ENCODE measurements at places on chromosomes 11 and 22.

DNA sequence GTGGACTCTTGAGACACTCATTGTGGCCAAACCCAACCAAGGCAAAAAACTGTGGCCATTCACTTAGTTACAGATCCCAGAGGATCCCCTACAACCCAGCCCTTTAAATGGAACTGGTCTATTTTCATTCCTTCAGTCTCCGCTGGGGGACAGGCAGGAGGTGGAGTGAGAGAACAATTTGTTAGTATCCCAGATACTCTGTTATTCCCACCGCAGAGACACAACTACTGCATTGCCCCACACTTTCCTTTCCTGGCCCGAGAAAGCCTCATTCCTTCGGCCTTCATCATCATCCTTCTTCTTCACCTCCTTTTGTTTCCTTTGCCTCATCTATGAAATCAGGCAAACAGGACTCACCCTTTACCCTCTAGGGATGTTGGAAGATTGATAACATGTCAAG is 191.1 kb downstream of the NTM start:
- DNase-seq = no peak

DNA sequence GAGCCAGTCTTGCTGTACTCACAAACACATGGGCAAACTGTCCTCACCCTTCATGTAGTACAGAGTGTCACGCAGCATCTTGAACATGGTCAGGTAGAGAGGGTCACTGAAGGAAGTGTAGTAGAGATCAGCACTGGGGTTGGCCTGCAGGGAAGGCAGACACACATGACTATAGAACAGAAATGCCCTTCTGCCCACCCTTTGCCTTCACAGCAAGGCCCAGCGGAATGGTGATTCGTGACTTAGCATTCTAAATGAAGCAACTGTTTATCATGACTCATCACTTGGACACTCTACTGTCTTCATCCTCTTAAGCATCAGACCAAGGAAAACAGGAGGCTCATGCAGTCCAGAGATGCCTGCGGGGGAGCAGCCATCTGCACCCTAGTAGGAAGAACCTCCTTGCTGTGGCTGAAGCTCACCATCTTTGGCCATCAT is 33.4 kb downstream of the SERPIND1 start:
- peak; percentile 8 for DNase-seq

DNA sequence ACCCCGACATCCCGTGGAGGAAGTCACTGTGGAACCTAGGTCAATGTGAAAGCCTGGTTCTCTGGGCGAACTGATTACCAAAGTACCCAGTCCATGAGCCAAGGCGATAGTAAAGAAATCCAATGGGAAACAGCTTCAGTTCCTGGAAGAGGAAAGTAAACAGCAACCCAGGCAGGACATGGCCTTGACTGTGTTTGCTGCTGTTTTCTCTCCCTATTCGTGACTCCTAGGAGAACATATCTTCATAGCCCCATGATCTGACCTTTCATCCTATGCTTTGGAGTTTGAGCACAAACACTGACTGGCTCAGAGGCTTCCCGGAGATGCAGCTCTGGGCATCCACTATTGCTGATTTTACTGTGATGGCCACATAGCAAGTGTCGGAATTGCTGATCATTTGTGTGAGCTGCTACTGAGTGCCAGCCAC is 45.1 kb downstream of the LRFN4 start:
- DNase-seq = no peak

GRCh38 chr11:17439316-17439782 is 37.3 kb downstream of the ABCC8 start:
- DNase-seq = no peak

DNA sequence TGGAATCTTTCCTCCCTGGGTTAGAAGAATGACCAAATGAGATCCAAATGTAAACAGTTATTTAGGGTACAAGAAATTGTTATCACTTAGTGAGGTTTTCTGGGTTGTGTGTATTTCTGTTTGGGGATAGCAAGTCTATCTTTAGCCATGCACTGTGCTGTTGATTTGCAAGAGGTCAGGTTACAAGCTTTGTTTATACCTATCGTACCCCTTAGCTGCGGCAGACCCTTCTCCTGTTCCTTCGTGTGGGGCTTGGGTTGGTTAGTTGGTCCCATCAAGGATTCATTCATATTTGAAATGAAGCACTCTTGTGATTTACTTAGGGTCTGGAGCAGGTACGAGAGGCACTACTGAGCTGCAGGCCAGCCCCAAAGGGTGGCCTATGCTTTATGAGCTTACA is 72.6 kb downstream of the USP35 start:
- DNase-seq = no peak

DNA sequence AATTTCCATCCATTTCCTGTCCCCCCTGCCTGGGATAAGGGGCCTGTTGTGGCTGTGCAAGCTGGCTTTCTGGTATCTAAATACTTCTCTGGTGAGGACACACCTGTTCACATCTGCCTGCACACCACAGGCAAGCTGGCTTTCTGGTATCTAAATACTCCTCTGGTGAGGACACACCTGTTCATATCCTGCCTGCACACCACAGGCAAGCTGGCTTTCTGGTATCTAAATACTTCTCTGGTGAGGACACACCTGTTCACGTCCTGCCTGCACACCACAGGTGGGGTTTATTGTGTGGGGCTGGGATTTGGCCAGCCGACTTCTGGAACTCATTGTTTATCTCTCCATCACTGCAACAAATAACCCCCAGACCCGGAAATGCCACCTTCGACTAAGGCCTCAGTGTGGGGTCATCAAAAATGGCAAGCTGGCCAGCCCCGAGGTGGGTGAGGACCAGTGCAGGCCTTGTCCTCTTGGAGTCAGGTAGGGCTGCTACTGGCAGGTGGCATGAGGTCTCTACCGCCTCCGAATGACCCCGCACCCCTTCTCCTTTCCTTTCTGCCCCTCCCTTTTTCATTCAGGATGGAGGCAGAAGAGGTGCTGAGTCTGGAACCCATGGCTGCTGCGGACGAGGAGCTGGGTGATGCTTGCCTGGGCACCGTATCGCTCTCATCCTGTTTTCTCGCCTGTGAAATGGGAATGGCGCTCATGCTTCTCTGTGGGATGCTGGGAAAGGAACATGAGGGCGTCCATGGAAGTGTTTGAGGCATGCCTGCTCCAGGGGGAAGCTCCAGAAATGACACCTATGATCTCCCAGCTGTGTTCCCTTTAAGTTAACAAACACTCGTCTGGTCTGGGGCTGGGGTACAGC is 43.5 kb upstream of the MYEOV start:
- no peak for DNase-seq

- DNase-seq = no peak
Measured at GRCh38 chr11:8937659-8938058, 4.9 kb upstream of the C11orf16 start.

DNA sequence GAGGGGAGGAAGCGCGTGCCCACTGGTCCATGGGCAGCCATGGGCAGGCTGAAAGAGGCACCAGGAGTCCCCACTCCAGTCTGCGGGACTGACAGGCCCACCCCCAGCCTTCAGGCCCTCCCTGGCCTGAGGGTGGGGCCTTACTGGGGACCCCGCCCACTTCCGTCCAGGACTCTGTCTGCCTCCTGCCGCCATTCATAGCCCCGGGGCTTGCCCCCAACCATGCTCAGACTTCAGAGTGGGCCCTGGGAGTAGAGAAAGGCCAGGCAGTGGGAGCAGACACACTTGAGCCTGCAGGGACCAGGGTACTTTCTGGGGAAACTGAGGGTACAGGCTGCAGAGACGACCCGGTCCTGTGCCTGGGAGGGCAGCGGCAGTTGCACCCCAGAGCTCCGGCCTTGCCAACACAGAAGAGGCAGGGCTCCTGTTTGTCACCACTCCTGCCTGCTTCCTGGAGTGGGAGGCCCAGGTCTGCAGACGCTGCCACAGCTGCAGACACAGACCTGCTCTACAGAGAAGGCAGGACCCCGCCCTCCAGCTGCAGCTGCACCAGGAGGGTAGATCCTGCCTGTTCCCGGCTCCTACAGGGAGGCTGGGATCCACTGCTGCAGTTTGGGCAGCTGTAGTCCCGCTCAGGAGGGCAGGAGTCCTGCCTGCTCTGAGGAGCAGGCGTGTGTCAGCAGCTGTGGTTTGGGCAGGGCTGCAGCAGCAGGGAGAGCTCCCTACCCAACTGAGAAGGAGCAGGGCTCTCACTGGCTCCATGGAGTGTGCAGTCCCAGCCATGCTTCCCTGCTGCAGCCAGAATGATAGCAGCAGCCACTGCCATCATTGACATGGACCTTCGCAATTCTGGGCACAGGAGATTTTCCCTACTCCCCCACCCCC is 387.9 kb upstream of the ANO3 start:
- DNase-seq = no peak

GRCh38 chr11:74473382-74474173 is 6.2 kb upstream of the KCNE3 start:
- no peak for DNase-seq

DNA sequence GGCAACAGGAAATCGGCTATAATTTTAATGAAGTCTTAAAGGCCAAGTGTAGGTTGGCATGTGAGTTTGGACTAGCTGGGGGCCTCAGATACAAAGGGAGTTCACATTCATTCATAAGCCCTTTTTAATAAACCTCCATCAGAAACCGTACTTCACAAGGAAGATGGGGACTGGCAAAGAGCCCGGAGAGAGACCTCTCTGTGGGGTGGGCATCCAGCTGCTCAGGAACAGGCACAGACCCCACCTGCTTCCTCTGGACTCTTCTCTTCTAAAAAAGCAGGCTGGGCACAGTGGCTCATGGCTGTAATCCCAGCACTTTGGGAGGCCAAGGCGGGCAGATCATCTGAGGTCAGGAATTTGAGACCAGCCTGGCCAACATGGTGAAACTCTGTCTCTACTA is 3.9 kb upstream of the ARFGAP3 start:
- no peak for DNase-seq

GRCh38 chr11:19441752-19442553 is 201.2 kb upstream of the E2F8 start:
- peak; percentile 66 for DNase-seq

DNA sequence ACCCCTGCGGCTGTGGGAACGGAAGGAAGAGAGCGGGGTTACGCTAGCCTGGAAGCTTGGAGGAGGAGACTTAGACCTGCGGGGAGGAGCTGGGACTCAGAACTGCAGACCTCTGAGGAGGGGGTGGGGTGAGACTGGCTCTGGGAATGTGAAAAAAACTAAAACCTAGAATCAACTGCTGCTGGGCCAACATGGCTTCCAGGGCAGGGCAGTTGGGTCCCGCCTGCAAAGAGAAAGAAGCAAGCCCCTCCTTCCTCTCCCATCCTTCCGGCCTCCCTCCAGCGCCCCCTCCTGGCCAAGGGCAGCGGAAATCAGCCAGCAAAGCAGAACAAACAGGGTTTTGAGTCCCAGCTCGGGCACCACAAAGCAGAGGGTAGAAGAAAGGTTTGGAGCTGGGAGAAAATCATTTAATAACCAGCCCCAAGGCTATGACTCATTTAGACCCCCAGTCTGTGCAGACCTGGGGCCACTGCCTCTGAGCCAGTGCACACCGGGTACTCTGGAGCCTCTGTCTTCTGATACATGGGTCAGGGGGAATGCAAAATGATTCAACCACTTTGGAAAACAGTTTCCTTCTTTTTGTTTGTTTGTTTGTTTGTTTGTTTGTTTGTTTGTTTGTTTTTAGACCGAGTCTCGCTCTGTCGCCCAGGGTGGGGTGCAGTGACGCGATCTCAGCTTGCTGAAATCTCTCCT is 7.3 kb upstream of the NCF4 start:
- DNase-seq = peak; percentile 40

GRCh38 chr11:86249307-86250098 is 5.0 kb downstream of the EED start:
- DNase-seq = no peak

DNA sequence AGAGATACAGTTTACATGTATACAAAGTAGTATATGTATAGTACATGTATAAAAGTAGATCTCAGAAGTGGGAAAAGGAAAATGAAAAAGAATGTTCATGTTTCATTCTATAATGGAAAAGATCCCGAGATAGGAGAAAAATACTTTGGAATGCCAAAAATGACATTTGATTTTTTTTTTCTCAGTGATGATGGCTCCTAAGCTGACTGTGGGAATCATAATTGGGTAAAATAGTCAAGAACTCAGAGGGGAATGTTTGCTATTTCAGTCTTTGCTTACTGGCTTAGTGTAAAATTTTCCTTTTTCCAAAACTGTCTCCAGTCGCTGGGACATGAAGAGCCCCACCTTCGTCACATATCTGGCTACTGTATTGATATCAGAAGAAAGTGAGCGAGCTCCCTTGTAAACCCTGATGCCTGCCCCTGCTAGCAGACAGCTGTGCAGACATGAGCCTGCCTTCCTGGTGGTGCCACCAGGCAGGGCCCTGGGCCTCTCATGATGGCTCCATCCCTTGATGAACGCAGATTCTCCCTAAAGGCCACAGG is 944.6 kb downstream of the NTM start:
- DNase-seq = no peak

DNA sequence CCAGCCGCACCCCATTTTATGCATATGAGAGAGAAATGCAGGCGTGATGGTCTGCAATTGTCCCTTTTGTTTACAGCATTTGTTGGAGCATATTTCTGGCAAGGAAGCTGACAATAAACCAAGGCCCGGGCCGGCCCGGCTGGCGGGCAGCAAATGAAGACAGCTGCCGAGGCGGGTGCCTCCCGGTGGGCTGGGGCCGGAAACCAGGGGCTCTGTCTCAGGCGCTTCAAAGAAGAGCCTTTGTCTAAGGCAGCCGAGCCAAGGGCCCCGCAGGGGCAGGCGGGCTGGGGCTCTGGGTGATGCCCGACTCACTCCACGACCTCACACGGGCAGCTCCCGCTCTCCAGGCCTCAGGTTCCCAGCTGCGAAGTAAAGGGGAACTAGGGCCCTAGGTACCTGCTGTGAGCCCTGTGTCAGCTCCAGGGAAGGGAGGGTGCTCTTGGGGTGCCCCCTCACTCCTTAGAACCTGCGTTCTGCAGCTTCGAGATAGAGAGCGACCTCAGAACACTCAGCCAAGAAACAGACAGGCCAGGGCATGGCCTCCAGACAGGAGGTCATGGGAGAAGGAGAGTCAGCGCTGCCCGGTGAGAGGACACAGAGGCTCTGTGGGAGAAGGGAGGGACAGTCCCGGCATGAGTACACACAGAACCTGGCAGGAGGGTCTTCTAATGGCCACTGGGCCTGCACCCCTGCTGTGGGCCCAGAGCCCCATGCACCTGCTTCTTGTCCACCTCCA is 2.4 kb downstream of the LINC01488 start:
- DNase-seq = no peak

Measured in HCT116 (cell line).